Fibroblast of mammary gland (primary cell): ENCODE measurements at places on chromosomes 3 and 15.
A peak's percentile ranks its signal among the peaks of the same experiment; 100 is the strongest.

DNA sequence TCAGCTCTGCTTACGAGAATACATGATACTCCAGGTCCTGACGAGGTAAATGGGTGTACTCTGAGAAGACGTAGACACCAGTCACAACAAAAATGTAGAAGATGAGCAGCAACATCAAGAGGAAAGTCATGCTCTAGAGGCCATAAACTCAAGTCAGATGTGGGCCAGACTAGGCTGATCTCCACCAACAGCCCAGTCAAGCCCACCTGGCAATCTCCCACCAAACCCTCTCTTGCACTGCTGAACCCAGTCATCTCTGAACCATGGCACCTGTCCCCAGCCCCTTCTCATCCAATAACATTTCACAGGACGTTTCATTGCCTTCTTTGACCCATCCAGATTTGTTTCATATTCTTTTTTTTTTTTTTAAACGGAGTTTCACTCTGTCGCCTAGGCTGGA, 10.8 kb upstream of the PDIA3 start:
- DNase-seq: no peak

GRCh38 chr15:65411465-65412071, 11.2 kb downstream of the IGDCC4 start:
- peak; percentile 56 for DNase-seq

DNA sequence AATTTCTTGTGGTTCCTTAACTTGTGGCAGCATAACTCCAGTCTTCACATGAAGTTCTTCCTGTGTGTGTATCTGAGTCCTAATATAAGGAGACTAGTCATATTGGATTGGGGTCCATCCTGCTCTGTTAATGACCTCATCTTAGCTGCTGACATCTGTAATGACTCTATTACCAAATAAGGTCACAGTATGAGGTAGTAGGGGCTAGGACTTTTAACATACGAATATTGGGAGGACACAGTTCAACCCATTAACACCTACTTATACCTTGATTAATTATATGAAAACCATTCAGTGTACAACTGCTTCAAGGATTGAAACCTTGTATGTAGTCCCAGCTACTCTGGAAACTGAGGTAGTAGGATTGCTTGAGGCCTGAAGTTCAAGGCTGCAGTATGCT, 43.9 kb downstream of the OIP5 start:
- no peak for DNase-seq

DNA sequence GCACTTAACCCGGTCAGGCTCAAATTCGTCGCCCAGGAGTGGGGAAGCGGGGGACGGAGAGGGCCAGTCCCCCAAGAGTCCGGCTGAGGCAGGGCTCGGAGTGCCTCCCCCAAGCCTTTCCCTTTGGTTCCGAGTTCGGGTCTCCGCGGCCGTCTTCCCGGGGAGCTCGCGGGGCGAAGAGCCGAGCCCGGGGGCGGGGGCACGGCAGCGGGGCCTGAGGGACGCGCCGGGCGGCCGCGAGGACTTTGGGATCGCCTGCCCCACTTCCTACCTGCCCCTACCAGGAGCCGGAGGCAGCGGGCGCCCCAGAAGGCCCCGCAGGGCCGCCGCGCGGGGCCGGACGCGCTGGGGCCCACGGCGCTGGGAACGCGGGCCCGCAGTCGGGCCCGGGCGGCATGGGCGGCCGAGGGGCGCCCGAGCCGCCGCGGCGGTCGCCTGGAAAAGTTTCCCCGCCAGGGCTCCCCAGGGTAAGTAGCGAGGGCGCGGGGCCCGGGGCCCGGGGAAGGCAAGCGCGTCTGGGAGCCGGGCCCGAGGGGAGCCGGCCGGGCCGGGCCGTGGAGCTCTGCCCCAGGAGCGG, 2.8 kb downstream of the FURIN start:
- DNase-seq: no peak

- DNase-seq: no peak
These were observed 7.0 kb downstream of the IQSEC1 start for GRCh38 chr3:13066236-13066635.

GRCh38 chr15:69462493-69463181, 10.0 kb downstream of the RPLP1 start:
- peak; percentile 99 for DNase-seq

GRCh38 chr3:156010829-156011228, 109.5 kb upstream of the KCNAB1 start:
- peak; percentile 8 for DNase-seq

DNA sequence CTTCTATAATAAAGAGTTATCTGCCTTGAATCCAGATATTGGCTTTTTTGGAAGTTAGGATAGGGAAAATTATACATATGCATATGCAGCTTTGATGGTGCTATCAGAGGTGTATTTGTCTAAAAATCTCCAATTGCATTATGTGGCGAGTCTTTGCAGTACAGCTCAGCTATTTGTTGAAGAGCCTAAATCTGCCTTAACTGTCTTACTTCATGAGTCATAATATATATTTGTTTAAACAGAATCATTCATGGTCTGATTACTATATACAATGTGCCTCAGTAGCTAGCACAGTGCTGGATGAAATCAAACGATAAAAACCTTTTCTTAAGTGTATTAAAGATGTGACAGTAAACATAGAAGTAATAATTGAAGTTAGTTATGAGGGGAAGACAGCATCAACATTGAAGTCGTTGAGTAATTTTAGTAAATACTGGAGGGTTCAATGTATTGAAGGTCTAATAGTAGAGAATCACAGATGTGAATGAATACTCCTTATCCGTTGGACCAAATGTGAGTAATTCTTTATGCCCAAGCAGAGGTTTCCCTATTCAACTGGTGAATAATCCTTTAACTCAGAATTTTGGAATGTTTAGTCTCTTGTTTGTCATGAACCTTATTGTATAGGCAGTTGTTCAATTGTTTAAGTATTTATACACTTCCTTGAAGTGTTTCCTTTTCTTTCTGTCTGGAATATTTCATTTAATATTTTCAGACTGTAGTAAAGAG, 74.8 kb upstream of the NAALADL2 start:
- peak; percentile 5 for DNase-seq
